ENCODE measurements at places on chromosomes 6 and 20.
A peak's percentile ranks its signal among the peaks of the same experiment; 100 is the strongest.

GRCh38 chr6:72941751-72942150, 283.5 kb downstream of the KHDC1L start:
- no peaks in the 10 kb centered on the region for H3K27me3 ChIP-seq
- H3K4me3 ChIP-seq: no peak overlapping the region
- no peak overlapping the region for H3K27ac ChIP-seq
- no peaks in the 10 kb centered on the region for H3K4me1 ChIP-seq

GRCh38 chr6:150994026-150994425, 128.5 kb downstream of the MTHFD1L start:
- H3K4me1 ChIP-seq: no peaks in the 10 kb centered on the region
- H3K27ac ChIP-seq: no peak overlapping the region
- H3K27me3 ChIP-seq: no peaks in the 10 kb centered on the region
- H3K36me3 ChIP-seq: no peaks in the 10 kb centered on the region
- DNase-seq: no peak
- no peak overlapping the region for H3K4me3 ChIP-seq

GRCh38 chr20:2879146-2879545, 5.9 kb downstream of the PTPRA start:
- peaks cover 14% of the 10 kb centered on the region for H3K4me1 ChIP-seq
- no peaks in the 10 kb centered on the region for H3K27me3 ChIP-seq
- H3K4me3 ChIP-seq: no peak overlapping the region
- no peak overlapping the region for H3K27ac ChIP-seq
- no peaks in the 10 kb centered on the region for H3K36me3 ChIP-seq

- no peaks in the 10 kb centered on the region for H3K36me3 ChIP-seq
- peaks cover 40% of the 10 kb centered on the region for H3K27me3 ChIP-seq
- H3K4me1 ChIP-seq: peaks cover 8% of the 10 kb centered on the region
- no peak overlapping the region for H3K4me3 ChIP-seq
- H3K27ac ChIP-seq: no peak overlapping the region
Measured at GRCh38 chr20:41362748-41363140, 3.9 kb downstream of the EMILIN3 start.

- no peaks in the 10 kb centered on the region for H3K27me3 ChIP-seq
- H3K4me1 ChIP-seq: no peaks in the 10 kb centered on the region
- H3K27ac ChIP-seq: no peak overlapping the region
- DNase-seq: no peak
- H3K36me3 ChIP-seq: no peaks in the 10 kb centered on the region
- no peak overlapping the region for H3K4me3 ChIP-seq
Measured at GRCh38 chr6:98124171-98124570, 710.2 kb upstream of the POU3F2 start.

DNA sequence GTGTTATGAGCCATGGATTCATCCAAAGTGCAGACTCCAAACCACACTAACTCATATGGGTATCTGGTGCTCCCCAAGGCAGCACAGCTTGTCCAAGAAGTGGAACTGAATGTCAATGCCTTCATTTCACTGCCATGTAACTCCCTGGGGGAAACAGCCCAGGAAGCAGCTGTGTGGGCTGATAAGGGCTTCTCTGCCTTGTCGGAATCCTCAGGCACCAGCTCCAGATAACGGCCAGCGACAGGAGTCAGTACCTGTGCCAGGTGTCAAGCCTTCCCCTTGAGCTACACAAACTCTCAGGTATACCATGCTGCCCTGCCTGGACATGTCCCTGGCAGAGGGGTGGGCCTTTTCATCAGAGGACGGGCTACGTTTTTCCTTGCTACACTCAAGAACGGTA, 751.9 kb upstream of the CHD6 start:
- no peak overlapping the region for H3K4me3 ChIP-seq
- H3K27ac ChIP-seq: no peak overlapping the region
- H3K27me3 ChIP-seq: no peaks in the 10 kb centered on the region
- H3K4me1 ChIP-seq: no peaks in the 10 kb centered on the region
- H3K36me3 ChIP-seq: no peaks in the 10 kb centered on the region

- H3K27ac ChIP-seq: no peak overlapping the region
- no peaks in the 10 kb centered on the region for H3K27me3 ChIP-seq
- H3K36me3 ChIP-seq: no peaks in the 10 kb centered on the region
- H3K4me3 ChIP-seq: no peak overlapping the region
- DNase-seq: peak; percentile 48
Measured at GRCh38 chr6:161882196-161882765, 608.4 kb upstream of the AGPAT4 start.

DNA sequence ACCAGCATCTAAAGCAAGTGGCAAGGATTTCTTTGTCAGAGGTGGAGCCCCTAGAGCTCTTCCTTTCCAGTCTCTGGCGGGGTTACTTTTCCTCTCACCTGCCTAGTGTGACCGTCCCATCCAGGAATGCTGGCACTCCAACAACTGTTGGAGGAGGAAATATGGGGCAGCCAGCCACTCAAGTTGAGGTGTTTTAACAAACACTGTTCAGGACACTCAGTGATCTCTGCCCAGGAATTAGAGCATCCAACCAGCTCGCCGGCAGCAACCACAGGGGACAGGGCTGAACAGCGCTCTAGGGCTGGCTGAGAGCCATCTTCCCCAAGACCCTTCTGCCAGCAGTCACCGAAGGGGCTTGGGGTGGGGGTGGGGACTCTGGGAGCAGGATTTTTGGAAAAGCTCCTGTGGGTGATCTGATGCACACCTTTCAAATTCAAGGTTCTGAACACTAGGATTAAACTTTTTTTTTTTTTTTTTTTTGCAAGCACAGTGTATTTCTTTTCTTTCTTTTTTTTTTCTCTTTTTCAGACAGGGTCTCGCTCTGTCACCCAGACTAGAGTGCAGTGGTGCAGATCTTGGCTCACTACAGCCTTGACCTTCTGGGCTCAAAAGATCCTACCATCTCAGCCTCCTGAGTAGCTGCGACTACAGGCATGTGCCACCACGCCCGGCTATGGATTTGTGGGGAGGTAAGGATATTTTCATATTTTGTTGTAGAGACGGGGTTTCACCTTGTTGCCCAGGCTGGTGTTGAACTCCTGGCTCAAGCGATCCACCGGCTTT, 28.4 kb upstream of the KCNK16 start:
- H3K4me1 ChIP-seq: no peaks in the 10 kb centered on the region
- DNase-seq: no peak
- H3K27me3 ChIP-seq: no peaks in the 10 kb centered on the region
- no peak overlapping the region for H3K4me3 ChIP-seq
- H3K27ac ChIP-seq: no peak overlapping the region

DNA sequence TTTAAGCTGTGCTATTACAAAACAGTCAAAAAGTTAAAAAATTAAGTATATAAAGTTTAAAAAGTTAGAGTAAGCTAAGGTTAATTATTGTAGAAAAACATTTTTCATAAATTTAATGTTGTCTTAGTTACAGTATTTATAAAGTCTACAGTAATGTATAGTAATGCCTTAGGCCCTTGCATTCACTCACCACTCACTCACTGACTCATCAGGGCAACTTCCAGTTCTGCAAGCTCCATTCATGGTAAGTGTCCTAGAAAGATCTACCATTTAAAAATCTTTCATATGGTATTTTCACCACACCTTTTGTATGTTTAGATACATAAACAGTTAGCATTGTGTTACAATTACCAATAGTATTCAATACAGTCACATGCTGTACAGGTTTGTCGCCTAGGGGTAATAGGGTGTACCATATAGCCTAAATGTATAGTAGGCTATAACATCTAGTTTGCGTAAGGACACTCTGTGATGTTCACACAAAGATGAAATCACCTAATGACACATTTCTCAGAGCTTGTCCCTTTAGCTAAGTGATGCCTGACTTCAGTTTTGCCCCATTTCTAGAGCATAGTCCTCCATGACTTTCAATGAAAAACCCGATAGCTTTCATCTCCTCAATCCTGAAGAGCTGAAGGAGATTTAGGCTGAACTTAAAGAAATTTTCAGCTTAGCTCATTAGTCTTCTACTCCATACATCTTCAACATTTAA, 14.9 kb upstream of the HLA-DRA start:
- no peaks in the 10 kb centered on the region for H3K4me1 ChIP-seq
- no peak overlapping the region for H3K4me3 ChIP-seq
- no peaks in the 10 kb centered on the region for H3K36me3 ChIP-seq
- H3K27me3 ChIP-seq: peaks cover 16% of the 10 kb centered on the region

GRCh38 chr6:154230910-154231595, 125.5 kb downstream of the IPCEF1 start:
- no peaks in the 10 kb centered on the region for H3K4me1 ChIP-seq
- no peaks in the 10 kb centered on the region for H3K27me3 ChIP-seq
- no peak for DNase-seq

- H3K27ac ChIP-seq: no peak overlapping the region
- H3K27me3 ChIP-seq: no peaks in the 10 kb centered on the region
- no peaks in the 10 kb centered on the region for H3K36me3 ChIP-seq
- no peak overlapping the region for H3K4me3 ChIP-seq
Measured at GRCh38 chr20:15045246-15045645, 707.8 kb upstream of the FLRT3 start.

Data from transverse colon (tissue), 4 donors.